ENCODE measurements at places on chromosomes 7 and 10. TPM values are rescaled to one million over a fixed set of nuclear protein-coding genes. Genes with fewer than 3 reads are reported as not detected.

Gene AVL9
- total RNA-seq, result 41.0 TPM

Gene PAX4
- not detected for total RNA-seq

Gene VAX1
- total RNA-seq, result not detected

Gene ADAM8
- total RNA-seq, result 16.8 TPM

Gene FOXI2
- total RNA-seq, result not detected

Gene ACBD7
- total RNA-seq, result 9.7 TPM

Gene EGFR
- total RNA-seq, result 55.1 TPM

Gene FAM131B
- total RNA-seq, result 22.3 TPM

Gene STN1
- 16.1 TPM for total RNA-seq

Gene CCDC172
- not detected for total RNA-seq

Gene C7orf25
- total RNA-seq, result 2.7 TPM

Gene GFRA1
- total RNA-seq, result not detected

Gene PLEKHS1
- not detected for total RNA-seq

Gene PALD1
- total RNA-seq, result 10.3 TPM

Gene NPSR1
- total RNA-seq, result not detected

Gene LOXL4
- 3.7 TPM for total RNA-seq

Gene ANKRD1
- 75.7 TPM for total RNA-seq

Gene RSPH10B2
- total RNA-seq, result 0.45 TPM

Gene CCDC126
- 11.3 TPM for total RNA-seq

Gene FKBP6
- not detected for total RNA-seq

Gene HECTD2
- 1.5 TPM for total RNA-seq

Gene SLC18A3
- total RNA-seq, result not detected

Gene HTR5A
- not detected for total RNA-seq

Gene ZNF282
- total RNA-seq, result 35.7 TPM

Gene ACTR3C
- 9.2 TPM for total RNA-seq

Gene RASA4B
- 3.2 TPM for total RNA-seq

Gene MYO3A
- not detected for total RNA-seq

Gene OR13A1
- total RNA-seq, result not detected

Gene TMEM196
- not detected for total RNA-seq

Gene IQUB
- total RNA-seq, result 0.35 TPM

Gene ATP6V0E2
- total RNA-seq, result 41.6 TPM

Gene MRC1
- 0.05 TPM for total RNA-seq

Gene TMEM176B
- total RNA-seq, result 31.4 TPM
